ENCODE measurements at places on chromosomes 6 and 20. TPM values are rescaled to one million over a fixed set of nuclear protein-coding genes. Genes with fewer than 3 reads are reported as not detected.

Gene C20orf141
- not detected for polyA plus RNA-seq

Gene BANF2
- polyA plus RNA-seq = not detected

Gene BPIFB1
- polyA plus RNA-seq = not detected

Gene SLC52A3
- not detected for polyA plus RNA-seq

Gene GTSF1L
- polyA plus RNA-seq = not detected
